ENCODE measurements at places on chromosomes 11 and 22.

DNA sequence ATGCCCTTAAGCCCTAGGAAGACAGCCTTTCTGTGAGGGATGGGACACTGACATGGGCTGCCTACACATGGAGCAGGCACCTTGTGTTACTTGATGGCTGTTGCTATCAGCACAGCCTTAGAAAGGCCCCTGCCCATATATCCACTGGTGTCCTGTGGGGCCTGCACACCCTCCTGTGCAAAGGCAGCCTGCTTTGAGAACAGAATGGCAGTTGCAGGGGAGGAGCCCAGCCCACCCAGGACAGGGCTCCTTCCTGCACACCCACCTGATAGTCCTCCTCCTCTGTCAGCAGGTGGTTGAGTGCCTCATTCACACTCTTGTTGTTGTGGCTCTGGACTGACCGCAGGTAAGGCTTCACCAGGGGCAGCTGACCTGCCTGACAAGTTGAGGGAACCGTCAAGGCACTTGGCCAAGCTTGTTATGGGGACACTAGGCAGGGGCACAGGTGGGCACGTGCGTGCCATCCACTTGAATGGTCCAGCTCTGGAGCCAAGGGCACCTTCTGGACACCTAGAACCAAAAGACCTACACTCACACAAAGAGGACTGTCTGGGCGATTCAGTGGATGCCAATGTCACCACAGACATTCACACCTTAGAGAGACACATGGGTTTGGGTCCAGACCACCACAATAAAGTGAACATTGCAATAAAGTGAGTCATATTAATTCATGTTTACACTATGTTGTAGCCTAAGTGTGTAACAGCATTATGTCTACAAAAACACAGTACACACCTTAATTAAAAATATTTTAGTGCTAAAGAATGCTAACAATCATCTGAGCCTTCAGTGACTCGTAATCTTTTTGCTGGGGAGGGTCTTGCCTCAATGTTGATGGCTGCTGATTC, 9.4 kb upstream of the SLC25A1 start:
- no peak for DNase-seq

DNA sequence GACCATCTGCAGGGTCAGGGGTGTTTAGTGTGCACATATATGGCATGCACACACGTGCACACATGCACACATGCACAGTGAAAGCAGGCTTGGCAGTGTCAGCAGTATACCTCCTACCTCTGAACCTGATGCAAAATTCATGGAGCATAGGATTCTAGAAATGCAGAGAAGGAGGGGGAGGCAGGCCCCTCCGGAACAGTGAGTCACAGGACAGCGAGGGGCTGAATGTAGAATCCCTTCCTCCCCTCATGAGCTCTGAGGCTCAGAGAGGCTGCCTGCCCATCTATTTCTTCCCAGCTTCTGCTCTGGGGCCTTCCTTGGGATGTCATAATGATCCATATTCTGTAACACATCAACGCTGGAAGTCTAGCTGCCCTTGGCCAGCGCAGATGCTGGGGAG, 66.7 kb upstream of the NECTIN1 start:
- DNase-seq, result no peak

DNA sequence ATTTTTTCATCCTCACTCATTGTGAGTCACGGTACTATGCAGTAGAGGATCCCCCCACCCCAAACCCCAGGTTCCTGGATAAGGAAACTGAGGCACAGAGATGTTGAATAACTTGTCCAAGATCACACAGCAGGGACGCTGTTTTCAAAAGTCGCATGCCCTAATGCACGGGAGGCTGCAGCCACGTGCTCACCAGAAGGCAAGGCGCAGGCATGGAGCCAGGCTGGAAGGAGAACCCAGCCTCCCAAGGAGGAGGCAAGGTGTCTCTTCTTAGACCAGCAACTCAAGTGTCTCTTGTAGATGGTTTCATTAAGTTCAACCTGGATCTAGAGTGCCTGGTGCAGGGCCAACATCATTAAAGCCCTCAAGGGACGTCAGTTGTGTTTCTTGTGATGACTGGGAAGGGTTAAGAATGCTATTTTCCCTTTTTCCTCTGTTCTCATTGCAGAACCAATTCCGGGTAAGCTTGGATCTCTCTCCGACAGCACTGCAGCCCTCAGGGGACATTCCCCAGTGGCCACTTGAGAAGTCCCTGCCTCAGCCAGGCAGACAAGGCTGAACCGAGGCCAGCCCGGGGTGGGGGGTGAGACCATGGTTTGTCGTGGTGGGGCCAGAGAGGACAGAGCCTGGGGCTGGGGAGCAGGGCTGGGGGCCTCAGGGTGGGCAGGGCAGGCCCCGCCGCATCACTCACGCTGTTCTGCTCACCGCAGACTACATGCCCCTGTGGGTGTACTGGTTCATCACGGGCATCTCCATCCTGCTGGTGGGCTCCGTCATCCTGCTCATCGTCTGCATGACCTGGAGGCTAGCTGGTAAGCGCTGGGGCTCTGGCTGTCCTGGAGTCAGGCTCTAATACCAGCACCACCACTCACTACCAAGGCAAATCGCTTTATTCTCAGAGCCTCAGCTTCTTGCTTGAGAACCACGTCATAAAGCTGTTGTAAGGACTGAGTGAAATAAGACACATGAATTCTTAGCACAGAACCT, 15.7 kb downstream of the TMEM121B start:
- DNase-seq, result no peak

- no peak for DNase-seq
These were observed 13.9 kb downstream of the DUSP8 start for GRCh38 chr11:1557904-1558774.

DNA sequence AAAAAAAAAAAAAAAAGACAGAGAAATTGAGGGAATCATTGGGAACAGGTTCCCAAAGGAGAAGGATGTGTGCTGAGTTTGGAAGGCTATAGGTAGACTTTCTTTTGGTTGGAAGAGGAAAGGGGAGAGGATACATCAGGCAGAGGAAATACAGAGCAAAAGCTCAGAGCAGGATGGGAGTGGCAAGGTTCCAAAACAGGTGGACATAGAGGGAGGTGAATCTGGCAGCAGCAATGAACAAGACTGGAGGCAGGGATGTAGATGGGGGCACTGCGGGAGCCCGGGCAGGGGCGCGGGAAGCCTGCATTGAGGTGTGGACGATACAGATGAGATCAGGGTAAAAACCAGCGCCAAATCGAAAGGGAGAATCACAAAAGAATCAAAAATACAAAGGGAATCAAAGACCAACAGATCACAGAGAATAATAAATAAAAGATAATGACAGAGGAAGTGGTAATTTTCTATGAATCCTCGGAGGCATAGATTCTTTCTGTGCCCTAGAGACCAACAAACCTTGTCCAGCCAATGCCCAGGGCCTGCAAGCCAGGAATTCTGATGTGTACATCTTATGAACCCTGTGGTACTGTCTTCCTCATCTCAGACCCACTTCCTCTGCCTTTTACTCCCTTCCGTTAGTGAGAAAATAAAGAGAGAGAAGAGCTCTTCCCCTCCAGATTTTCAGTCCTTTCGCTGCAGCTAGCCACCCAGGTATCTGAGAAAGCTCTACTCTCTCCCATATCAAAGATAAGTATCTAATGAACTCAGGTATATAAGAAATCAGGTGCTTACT, 70.3 kb downstream of the SLC1A2 start:
- peak; percentile 15 for DNase-seq

DNA sequence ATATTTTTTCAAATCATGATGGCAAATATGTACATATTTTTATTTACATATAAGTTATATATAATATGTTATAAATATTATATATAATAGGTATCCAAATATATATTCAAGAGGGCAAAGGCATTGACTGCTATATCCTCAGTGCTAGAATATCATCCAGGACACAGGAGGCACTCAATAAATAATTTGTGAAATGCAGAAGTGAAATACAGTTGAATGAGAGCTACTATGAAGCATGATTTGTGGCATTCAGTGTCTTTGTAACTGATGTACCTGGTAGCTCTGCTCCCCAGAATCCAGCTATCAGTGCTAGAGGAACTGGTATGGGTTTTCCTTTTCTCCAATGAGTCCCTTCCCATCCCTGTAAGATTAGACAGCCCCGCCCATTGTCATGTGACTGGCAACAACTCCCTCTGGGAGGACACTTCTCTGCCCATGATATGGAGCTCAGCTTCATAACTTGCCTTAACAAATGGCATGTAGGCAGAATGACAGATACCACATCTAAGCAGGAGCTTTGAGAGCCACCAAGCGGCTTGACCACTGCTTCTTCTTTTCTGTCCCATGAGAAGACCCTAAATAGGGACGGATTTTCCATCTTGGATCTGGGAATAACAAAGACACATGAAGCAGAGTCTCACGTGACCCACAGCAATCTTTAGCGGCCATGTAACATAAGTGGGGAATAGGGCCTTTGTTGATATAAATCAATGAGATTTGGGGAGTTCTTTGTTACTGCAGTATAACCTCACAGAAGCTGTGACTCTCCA, 10.2 kb upstream of the CD82 start:
- DNase-seq, result no peak

DNA sequence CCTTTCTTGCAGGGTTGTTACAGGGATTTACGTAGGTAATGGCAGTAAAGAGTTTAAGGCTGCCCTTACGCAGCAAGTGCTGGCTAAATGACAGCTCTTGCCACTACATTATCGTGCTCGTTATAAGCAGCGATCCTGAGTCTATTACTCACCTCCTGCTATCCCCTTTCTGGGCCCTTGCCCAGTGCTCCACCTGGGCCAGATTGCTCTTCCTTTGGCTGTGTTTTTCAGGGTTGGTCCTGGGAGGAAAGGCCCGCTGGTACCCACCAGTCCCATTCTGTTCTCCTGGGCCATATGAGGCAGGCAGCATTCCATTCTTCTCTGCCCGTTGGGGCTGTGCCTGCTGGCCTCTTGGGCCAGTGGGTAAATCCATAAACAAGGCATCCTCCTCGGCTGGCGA, 87.5 kb downstream of the C11orf58 start:
- no peak for DNase-seq

GRCh38 chr22:32618441-32619140, 144.0 kb downstream of the FBXO7 start:
- no peak for DNase-seq

GRCh38 chr22:48097723-48098122, 1335.3 kb downstream of the TBC1D22A start:
- DNase-seq, result no peak

DNA sequence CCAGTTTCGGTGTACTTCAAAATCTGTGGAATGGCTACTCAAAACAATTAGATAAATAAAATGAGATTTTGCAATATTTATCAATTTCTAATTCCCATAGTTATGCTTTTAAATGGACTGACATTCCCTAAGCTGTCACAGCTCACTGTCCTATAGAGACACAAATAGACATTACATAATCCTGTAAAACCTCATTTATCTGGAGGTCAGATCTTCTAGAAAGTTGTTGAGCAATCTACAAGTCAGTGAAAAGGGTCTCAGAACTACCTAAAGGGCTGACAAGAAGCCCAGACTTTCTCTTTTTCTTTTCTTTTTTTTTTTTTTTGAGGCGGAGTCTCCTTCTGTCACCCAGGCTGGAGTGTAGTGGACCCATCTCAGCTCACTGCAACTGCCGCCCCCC, 12.0 kb downstream of the ALG8 start:
- DNase-seq, result peak; percentile 54

DNA sequence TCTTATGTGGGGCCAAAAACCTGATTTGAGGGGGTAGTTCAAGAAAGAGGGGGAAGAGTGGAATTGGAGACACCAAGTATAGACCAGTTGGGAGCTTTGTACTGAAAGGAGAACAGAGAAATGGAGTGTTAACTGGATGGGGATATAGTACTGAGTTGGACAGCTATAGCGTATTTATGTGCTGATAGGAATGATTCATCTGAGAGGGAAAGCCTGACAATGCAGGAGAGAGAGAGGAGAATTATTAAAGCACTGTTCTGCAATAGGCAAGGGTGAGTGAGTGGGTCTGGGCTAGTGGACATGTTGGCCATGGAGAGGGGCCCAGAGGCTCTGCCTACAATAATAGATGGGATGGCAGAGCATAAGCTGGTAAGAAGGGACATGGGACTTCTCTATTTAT, 52.9 kb upstream of the PITPNB start:
- DNase-seq, result no peak

DNA sequence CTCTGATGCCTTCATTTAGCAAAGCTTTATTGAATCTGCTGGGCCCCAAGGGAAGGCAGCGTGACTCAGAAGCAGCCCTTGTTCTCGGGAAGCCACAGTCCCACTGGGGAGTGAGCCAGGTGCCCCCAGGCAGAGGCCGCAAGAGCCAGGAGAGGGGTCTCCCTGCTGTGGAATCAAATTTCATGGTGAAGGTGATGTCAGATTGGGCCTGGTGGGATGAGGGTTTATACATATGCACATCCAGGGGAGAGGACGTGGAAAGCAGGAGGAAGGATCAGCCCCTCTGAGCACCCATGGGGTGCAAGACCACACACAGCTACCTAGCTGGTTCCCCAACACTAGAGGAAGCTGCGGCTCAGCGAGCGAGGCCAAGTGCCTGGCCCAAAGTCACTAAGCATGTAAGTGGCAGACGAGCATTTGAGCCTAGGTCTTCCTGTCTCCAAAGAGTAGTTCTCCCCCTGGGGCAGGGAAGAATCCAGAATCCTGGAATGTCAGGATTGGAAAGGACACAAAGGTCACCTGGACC, 2.0 kb downstream of the SYNGR1 start:
- DNase-seq, result peak; percentile 45

- DNase-seq, result no peak
These were observed 3.7 kb upstream of the MIEF1 start for GRCh38 chr22:39498368-39498767.

GRCh38 chr11:75272821-75273301, 32.3 kb downstream of the TPBGL start:
- DNase-seq, result no peak

- DNase-seq, result no peak
These were observed 375.9 kb downstream of the LUZP2 start for GRCh38 chr11:24872651-24873311.

- no peak for DNase-seq
These were observed 261.8 kb upstream of the MTNR1B start for GRCh38 chr11:92707665-92708064.

GRCh38 chr11:61787928-61788491, 4.4 kb downstream of the TMEM258 start:
- peak; percentile 28 for DNase-seq

- DNase-seq, result no peak
These were observed 4.7 kb downstream of the FOSL1 start for GRCh38 chr11:65895482-65895981.

- DNase-seq, result no peak
These were observed 31.7 kb downstream of the PARVB start for GRCh38 chr22:44055805-44056204.

- DNase-seq, result peak; percentile 46
These were observed 3.0 kb upstream of the SWAP70 start for GRCh38 chr11:9660886-9661285.

GRCh38 chr22:39574779-39575551, 4.4 kb downstream of the CACNA1I start:
- no peak for DNase-seq
